Lung (tissue), 17 donors: ENCODE measurements at places on chromosomes 3 and 15. TPM values are rescaled to one million over a fixed set of nuclear protein-coding genes. Genes with fewer than 3 reads are reported as not detected.
A peak's percentile ranks its signal among the peaks of the same experiment; 100 is the strongest.

DNA sequence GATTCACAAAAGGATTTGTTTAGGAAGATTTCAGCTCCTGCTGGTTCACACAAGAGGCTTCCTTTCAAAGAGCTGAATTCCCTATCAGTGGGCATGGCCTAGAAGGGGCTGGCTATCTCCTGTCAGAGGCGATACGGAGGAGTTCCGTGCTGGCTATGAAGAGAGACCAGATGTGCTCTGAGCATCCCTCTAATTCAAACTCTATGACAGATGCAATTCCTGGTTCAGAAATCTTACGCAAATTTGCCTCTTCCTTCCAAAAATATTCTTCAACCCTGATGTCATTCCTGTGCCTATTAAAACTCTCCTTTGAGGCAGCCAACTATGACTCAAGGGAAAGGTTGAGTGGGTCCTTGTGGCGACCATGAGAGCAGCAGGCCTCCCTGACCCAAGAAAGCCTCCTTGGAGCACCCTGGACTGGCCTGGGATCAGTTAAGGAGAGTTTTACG lies 139.3 kb upstream of the HES1 start:
- H3K27me3 ChIP-seq = no peaks in the 10 kb centered on the region
- no peak overlapping the region for H3K4me3 ChIP-seq
- H3K36me3 ChIP-seq = no peaks in the 10 kb centered on the region
- H3K27ac ChIP-seq = peak overlapping the region; percentile 46
- DNase-seq = no peak
- peaks cover 7% of the 10 kb centered on the region for H3K4me1 ChIP-seq

GRCh38 chr3:155790272-155790925 lies 15.7 kb downstream of the C3orf33 start:
- H3K27me3 ChIP-seq = no peaks in the 10 kb centered on the region
- peaks cover 7% of the 10 kb centered on the region for H3K36me3 ChIP-seq
- DNase-seq = no peak
- H3K4me1 ChIP-seq = no peaks in the 10 kb centered on the region
- no peak overlapping the region for H3K27ac ChIP-seq
- H3K4me3 ChIP-seq = no peak overlapping the region

GRCh38 chr3:39291903-39292329 lies 12.1 kb upstream of the CX3CR1 start:
- no peaks in the 10 kb centered on the region for H3K27me3 ChIP-seq
- no peak overlapping the region for H3K27ac ChIP-seq
- peak; percentile 54 for DNase-seq
- no peak overlapping the region for H3K4me3 ChIP-seq
- H3K36me3 ChIP-seq = no peaks in the 10 kb centered on the region

Gene STAB1
- 205 TPM for total RNA-seq

DNA sequence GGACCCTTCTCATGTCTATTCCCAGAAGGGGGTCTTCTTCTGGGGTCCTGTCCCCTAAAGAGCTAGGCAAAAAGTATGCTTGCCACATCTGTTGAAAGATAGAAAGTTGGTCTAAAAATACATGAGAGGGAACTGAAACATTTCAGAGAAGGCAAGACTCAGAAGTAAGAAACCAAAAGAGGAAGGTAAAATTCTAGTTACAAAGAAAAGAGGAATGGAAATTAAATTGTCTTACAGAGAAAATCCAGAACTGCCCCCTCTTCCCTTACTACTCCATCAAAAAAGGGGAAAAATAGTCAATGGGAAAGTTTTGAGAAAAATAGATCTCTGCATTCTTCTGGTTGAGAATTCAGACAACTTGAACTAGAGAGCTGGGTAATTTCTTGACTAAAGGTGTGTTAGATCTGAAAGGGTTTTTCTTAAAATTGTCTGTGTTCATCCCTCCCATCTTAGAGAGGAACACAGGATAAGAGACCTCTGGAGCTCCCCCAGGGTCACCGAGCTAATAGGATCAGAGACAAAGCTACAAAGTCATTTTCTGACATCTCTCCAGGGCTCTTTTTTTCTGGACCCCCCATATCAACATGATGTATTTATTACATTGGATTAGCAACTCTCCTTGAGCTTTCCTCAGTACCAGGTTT lies 32.3 kb upstream of the CCR2 start:
- no peak overlapping the region for H3K27ac ChIP-seq
- no peaks in the 10 kb centered on the region for H3K27me3 ChIP-seq
- H3K36me3 ChIP-seq = no peaks in the 10 kb centered on the region
- no peak overlapping the region for H3K4me3 ChIP-seq

DNA sequence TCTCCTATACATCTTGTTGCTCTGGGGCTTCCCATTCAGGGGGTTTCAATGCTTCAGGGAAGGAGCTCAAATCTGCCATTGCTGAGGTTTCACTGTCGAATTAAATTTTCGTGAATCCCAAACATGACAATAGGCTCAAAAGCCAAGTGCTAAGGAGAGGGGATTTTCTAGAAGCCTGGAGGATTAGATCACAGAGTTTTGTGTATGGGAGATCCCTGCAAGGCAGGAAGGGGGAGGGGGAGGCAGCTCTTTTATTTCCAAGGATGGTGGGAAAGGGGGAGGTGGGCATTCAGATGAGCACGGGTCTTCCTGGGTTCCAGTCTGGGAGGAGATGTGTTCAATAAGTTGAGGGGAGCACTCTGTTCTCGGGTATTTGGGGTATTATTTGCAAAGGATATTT lies 69.9 kb upstream of the DLG1 start:
- H3K4me3 ChIP-seq = no peak overlapping the region
- H3K27ac ChIP-seq = no peak overlapping the region
- no peaks in the 10 kb centered on the region for H3K27me3 ChIP-seq

- peak within 1 kb of the TSS; percentile 99 for H3K27ac ChIP-seq
- DNase-seq = peak; percentile 98
- no peaks in the 10 kb centered on the region for H3K4me1 ChIP-seq
- peak within 1 kb of the TSS; percentile 94 for H3K4me3 ChIP-seq
- H3K36me3 ChIP-seq = no peaks in the 10 kb centered on the region
- H3K27me3 ChIP-seq = no peaks in the 10 kb centered on the region
These were observed at the start of gene RAP2B for GRCh38 chr3:153161714-153162512. Gene RAP2B, plus strand, starts transcription at chr3:153162226. Its CDS starts 468 bp downstream, at chr3:153162694.

- H3K4me3 ChIP-seq = no peak overlapping the region
- no peaks in the 10 kb centered on the region for H3K4me1 ChIP-seq
- no peaks in the 10 kb centered on the region for H3K27me3 ChIP-seq
- H3K36me3 ChIP-seq = no peaks in the 10 kb centered on the region
These were observed 817.0 kb downstream of the TUSC7 start for GRCh38 chr3:117526470-117527079.

GRCh38 chr3:3589715-3590130 lies 209.5 kb upstream of the LRRN1 start:
- no peaks in the 10 kb centered on the region for H3K4me1 ChIP-seq
- no peaks in the 10 kb centered on the region for H3K27me3 ChIP-seq
- no peaks in the 10 kb centered on the region for H3K36me3 ChIP-seq
- no peak for DNase-seq
- H3K27ac ChIP-seq = no peak overlapping the region

DNA sequence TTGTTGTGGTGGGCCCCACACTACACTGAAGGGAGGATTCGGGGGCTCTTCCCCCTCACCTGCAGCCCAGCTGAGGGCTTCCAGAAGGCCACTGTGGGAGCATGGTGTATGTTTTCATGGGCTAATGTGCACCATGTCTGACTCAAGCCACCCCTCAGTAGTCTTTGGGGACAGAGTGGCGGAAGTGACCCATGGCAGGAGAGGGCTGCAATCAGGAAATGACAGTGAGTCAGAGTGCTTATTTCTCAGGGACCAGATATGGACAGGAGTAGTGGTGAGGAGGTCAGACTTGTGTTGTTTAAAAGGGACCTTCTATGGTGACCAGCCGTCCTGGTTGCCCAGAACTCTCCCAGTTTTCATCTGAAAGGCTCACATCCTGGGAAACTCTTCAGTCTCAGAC lies 32.8 kb upstream of the SLC9A9 start:
- H3K36me3 ChIP-seq = no peaks in the 10 kb centered on the region
- no peaks in the 10 kb centered on the region for H3K4me1 ChIP-seq

GRCh38 chr3:128383316-128384235 lies 83.1 kb downstream of the DNAJB8 start:
- H3K27ac ChIP-seq = no peak overlapping the region
- no peaks in the 10 kb centered on the region for H3K36me3 ChIP-seq
- no peaks in the 10 kb centered on the region for H3K27me3 ChIP-seq
- H3K4me3 ChIP-seq = no peak overlapping the region
- DNase-seq = peak; percentile 72
